Small intestine (tissue), 16 donors: ENCODE measurements at places on chromosomes 13 and 19.

DNA sequence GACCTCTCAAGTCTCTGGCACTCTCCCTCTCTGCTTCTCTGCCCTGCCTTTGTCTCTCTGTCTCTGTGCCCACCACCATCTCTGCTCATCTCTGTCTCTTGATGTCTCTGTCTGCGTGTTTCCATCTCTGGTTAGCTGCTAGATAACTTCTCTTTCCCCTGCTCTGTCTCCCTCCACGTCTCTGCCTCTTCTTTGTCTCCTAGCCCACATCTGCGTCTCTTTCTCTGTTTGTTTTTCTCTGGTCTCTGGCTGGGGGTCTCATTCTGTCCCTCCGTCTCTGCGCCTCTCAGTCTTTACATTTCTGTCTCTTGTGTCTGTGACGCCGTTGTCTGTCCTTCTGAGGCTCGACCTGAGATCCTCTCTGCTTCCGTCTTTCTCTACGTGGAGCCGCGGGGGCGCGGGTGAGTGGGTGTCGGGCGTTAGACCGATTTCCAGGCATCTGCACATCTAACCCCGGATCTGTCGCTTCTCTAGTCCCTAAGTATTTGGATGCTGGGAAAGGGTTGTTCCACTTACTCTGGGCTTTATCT is 386 bp downstream of the GIPR start:
- no peak for DNase-seq

- no peak for DNase-seq
Measured at GRCh38 chr13:98055623-98056022, 87.3 kb upstream of the FARP1 start.

- no peak for DNase-seq
Measured at GRCh38 chr13:102654756-102655155, 40.1 kb downstream of the METTL21C start.

- no peak for DNase-seq
Measured at GRCh38 chr13:25910991-25911419, 140.8 kb downstream of the SHISA2 start.

GRCh38 chr13:73715114-73715910 is 418.9 kb downstream of the KLF12 start:
- DNase-seq = no peak

- no peak for DNase-seq
Measured at GRCh38 chr13:75271846-75272245, 210.1 kb downstream of the TBC1D4 start.

DNA sequence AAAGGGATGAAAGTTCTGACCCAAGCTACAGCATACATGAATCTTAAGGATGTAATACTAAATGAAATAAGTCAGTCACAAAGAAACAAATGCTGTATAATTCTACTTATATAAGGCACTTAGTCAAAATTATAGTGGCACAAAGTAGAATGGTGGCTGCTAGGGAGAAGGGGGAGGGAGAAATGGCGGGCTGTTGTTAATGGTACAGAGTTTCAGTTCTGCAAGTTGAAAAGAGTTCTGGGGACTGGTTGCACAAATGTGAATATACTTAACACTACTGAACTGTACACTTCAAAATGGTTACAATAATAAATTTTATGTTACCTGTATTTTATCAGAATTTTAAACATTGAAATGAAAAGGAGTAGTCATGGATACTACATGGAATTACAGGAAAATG is 48.9 kb upstream of the CLDN10 start:
- no peak for DNase-seq

DNA sequence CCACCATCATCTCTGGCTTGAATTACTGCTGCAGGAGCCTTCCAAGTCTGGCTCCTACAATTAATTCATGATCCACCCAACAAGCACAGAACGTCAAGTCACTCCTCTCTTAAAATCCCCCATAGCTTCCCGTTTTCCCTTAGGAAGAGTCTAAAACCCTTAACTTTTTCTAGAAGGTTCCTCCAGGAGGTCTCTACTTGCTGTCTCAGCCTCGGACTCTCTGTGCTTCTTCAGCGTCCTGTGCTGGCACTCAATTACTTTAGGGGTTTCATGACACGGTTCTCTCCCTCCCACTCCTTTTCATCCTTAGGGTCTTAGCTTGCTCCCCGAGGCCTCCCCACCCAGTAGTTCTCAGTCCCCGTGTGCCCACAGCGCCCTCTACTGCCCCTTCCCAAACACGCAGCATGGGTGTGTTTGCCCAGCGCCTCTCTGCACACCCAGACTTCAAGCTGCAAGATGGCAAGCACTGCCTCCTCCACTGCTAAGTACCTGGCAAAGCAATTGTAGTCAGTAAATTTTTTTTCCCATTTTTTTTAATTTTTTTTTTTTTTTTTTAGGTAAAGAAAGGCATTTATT is 25.8 kb upstream of the MAP3K10 start:
- peak; percentile 27 for DNase-seq

DNA sequence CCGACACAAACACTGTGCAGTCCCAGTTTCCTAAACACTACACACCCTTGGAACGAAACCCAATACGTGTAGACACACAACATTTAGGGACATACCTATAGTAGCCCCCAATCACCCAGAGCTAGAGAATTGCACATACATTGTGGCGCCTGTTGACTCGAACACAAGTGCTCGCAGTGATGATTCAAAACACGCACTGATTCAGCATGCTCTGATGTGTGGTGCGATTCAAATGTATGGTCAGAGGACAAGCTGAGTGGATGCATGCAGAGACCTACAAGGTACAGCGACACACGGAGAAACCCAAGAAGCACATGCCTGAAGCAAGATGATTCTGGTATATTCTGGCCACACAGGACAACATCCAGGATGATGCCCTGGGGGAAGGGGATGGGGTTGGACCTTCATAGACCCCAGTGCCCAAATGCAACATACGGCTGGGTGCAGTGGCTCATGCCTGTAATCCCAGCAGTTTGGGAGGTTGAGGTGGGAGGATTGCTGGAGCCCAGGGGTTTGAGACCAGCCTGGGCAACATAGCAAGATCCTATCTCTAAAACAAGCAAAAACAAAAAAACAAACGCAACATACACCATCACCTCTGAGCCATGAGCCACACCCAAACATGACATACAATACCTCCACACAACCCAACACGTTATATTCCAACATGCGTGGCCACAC is 997 bp upstream of the KCNN4 start:
- no peak for DNase-seq

DNA sequence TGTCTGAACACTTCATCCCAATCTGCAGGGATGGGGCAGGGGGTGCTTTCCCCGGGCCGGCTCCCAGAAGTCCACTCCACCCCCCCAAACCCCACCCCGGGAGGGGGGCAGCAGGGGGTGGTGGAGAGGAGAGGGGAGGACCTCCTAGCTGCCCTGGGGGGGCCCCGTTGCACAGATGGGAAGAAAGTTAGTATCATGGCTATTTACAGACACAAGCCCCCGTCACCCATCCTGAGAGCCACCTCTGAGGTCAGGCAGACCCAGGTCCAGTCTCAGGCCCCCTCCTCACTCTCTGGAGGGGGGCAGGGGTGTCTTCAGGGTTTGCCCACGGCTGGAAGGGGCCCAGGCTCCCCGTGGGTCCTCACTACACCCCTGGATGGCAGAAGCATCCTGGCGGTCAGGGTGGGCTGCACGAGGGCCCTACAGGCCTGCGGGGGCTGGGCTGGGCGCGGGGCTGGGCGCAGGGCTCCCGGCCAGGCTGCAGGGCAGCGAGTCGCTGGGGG is 5.8 kb upstream of the REXO1 start:
- DNase-seq = no peak

DNA sequence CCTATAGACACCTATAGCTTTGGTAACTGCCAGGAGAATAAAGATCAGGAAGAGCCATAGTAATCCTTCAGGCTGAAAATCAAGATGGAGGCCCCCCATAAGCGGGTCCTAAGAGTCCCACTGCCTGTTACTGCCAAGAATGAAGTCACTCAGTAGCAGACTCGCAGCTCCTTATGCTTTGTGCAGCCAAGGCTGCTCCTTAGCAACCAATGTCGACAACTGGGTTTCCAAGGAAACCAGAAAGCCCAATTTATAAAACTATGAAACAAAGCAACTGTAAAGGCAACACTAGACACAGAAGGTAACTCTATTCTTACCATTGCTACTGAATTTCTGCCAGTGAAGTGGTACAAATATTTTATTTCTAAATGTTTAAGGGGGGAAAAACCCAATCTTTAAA is 56.5 kb downstream of the DCLK1 start:
- DNase-seq = peak; percentile 3

DNA sequence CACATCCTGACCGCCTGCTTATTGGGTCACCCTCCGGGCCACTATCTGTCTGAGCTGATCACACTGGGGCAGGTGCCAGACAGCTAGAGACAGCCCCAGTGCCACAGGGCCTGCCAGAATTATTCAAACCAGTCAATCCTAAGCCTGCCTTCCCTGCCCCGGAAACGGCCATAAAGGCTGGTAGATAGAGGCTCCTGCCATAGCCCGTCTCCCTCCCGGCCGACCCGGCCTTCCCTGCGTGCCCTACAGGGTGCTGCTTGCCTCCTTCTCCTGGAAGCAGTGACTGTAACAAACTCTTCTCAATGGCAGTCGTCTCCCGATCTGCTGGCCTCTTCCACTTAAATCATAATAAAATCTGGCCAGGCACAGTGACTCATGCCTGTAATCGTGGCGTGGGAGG is 158.6 kb upstream of the SOX1 start:
- DNase-seq = no peak

GRCh38 chr19:49790866-49791265 is 22.2 kb downstream of the FUZ start:
- DNase-seq = no peak

- no peak for DNase-seq
Measured at GRCh38 chr13:50617134-50617721, 226.3 kb downstream of the DLEU7 start.

GRCh38 chr13:64723724-64724123 is 2506.4 kb downstream of the PCDH9 start:
- no peak for DNase-seq

DNA sequence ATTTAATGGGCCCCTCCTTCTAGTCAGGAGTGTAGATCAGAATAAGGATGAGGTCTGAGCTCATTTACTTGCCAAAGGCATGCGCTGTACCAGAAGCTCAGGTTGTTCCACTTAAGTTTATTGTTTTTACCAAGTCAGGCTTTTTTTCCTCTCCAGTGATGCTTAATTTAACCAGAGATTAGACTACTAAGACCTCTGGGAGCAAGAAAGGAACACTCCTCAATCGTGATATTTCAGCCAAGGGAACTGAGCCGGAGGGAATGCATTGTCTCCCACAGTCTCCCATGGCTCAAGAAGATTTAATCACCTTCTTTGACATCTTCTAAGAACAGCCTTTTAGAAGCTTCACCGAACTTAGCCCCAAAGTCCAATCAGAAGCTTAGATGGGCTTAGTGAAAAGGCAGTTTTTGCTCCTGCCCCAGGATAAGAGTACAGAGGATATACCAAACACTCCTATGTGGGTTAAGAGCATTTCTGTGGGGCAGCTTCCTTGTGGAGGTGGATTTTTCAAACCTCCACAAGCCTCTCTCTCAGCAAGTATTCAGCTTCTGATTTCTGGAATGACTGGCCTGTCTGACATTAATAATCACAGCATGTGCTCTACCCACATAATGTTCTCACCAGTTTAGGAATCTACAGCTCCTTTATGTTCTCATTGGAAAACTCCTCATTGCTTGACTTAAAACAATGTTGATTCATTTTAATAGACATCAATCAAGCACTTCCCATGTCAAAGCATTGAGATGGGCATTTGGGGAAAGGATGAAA is 322.7 kb downstream of the SUCLA2 start:
- DNase-seq = no peak

DNA sequence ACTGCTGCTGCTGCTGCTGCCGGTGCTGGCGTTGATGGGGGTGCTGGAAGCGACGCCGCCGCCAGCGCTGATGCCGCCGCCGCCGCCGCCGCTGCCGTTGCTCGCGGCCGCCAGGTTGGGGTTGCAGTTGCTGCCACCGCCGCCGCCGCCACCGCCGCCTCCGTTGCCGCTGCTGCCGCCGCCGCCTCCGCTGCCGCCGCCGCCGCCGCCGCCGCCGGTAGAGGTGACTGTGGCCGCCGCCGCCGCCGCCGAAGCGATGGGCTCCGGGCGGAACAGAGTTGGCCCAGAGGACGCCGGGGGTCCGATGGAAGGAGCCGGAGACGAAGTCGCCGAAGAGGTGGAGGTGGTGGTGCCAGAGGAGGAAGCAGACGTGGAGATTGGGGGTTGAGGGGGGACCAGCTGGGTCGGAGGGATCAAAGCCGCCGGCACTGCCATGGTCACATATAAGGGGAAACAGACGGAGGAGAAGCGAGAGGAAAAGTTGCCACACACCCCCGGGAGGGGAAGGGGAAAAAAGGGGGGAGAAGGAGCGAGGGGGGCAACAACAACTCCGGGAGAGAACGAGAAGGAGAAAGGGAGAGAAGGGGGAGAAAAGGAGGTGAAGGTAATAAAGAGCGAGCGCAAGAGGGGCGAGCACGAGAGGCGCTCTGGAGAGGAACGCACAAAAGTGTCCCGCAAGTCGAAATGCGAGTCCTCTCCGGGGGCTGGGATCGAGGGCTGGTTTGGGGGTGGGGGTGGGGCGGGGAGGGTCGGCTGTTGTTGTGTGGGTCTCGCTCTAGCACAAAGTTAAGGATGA is 471 bp downstream of the DACH1 start:
- DNase-seq = peak; percentile 81

DNA sequence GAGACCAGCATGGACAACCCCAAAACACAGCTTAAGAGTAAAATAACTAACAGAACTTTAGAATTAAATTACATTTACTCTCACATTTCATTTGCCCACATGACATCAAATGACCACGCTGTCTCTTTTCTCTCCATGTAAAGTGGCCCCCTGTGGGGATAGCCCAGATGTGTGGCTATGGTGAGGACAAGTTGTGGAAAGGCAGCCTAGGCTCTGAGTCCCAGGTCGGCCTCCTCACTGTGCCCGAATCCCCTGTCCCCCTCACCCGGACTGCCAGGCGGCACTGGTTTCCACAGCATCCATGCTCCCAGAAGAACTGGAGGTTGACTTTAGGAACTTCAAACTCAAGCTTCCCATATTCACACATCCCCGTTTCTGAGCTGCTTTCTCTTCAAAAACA is 111.8 kb upstream of the UQCRFS1 start:
- no peak for DNase-seq

DNA sequence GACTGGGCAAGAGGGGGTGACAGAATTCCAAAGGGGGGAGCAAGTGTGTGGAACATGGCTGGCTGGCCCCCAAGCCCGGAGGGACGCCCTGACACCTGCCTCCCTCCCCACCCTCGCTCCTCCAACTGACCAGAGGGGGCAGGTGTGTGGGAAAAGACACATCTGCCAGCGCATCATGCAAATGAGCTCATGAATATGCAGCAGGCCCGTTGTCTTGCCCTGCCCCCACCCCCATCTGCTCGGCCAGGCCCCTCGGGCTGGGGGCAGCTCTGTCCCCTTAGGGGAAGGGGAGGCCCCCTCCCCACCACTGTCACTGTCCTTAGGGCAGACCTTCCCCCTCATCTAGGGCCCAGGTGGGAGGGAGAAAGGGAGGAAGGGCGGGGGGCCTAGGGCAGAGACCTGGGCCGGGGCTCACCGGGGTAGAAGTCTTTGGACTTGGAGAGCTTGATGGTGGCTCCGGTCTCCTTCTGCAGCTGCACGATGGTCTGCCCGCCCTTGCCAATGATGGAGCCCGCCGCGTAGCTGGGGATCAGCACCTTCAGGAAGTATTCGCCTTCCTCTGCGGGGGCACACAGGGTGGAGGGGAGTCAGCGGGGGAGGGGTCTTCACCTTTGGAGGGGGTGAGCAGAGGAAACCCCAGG is 12.9 kb downstream of the NOVA2 start:
- DNase-seq = no peak

GRCh38 chr19:31911577-31911976 is 433.8 kb upstream of the ZNF507 start:
- no peak for DNase-seq
